ENCODE measurements at places on chromosomes 3 and 15.
A peak's percentile ranks its signal among the peaks of the same experiment; 100 is the strongest.

GRCh38 chr3:37243820-37244748, 69.7 kb upstream of the LRRFIP2 start:
- DNase-seq: peak; percentile 86

DNA sequence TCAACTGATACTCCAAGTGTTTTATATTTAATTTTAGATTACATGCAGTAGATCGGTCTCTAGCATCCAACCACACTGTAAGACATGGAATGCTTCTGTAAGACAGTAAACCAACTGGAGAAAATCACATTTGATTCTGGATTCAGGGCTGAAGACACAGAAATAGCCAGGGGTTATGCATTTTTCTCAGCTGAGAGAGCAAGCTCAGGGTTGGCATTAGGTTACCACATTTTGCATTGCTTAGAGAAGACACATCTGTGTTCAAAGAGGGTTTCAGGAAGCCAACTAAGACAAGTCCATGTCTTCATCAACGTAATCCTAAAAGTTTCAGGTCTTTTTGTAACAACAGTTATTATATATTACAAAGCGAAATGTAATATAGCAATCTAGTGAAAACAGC, 27.7 kb upstream of the UNC13C start:
- no peak for DNase-seq

DNA sequence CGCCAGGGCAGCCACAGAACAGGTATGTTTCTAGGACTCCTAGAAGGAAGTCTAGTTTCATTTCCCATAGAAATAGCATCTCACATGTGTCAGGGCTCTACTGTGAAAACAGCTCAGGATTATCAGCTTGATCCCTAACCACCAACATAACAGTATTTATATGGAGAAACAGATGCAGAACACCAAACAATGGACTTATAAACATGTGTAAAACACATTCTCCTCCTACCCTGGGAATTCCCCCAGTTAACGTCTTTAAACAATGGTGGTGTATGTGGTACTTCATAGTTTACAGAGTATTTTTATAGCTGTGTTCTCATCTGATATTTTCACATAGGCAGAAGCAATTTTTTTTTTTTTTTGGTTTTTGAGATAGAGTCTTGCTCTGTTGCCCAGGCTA, 9.7 kb downstream of the TNFSF10 start:
- no peak for DNase-seq

GRCh38 chr15:68502398-68502901, 70.5 kb upstream of the ITGA11 start:
- no peak for DNase-seq

DNA sequence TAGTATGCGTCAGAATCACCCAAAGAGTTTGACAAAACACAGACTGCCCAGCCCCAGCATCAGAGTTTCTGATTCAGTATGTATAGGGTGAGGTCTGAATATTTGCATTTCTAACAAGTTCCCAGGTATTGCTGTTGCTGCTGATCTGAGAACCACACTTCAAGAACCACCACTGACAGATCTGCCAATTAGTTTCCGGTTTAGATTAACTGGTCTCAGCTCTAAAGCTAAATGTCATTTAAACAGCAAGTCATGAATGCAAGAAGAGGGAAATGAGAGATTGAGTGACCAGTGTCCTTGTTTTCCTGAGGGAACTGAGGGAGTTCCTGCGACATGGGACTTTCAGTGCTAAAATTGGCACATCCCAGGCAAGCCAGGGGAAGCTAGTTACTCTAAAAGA, 305.0 kb downstream of the ZNF385D start:
- DNase-seq: no peak

DNA sequence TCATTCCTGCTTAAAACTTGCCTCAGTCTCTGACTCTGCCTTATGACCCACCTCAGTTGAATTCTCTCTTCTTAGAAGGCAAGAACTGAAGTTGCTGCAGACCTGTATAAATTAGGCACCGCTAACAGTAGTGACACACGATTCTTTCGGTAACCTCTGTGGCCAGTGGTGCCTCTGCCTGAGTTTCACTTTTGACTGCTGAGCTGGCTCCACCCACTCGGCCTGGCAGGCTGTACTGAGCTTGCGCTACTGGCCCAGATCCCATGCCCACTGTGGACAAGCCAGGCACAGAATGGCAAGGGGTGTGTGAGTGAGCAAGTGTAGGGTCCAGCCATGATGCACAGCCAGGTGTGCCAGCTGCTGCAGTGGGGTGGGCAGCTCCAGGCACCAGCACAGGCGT, 19.1 kb upstream of the EIF1B start:
- DNase-seq: no peak

DNA sequence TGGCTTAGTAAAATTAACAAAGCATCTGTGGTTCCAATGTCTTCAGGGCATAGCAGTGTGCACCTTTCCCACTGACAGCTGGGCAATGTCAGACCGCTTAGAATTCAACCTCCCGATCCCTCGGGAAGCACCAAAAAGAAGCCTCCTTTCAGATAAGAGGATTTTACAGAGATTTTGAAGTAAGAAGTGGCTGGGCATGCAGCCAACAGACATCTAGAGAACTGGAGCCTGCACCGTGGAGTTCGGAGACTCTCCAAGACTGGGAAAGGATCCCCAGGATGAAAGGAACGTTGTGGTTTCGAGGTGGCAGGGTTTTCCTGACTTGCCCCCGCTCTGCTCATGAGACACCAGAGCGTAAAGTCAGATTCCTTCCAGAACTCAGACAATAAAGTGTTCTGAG, 5.3 kb downstream of the FAM174B start:
- DNase-seq: no peak

DNA sequence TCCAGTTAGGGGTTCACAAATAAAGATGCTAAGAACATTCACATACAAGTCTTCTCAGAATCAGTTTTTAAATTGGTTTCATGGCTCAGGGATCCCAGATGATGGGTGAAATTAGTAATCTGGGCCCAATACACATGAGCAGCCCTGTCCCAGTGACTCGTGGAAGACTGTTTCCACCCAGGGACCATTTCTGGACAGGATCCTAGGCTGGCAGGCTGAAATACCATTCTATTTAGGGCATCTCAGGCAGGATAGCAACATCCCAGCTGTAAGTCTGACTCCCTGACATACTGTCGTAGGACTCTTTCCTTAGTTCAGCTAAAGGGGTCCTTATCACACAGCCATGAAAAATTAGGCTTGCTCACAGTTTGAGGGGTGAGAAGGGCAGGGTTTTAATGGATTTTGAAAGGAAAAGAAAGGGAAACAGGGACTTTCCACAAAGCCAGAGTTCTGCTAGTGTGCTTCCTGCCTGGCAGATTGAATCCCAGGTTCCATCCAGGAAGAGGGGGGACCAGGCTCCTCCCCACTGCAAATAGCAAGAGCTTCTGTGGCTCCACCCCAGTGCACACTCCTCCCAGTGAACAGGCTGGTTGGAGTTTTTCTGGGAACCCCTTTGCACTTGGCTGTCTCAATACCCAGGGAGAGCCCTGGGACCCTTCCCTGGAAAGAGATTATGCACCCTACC, 41.3 kb upstream of the LYZL4 start:
- no peak for DNase-seq

DNA sequence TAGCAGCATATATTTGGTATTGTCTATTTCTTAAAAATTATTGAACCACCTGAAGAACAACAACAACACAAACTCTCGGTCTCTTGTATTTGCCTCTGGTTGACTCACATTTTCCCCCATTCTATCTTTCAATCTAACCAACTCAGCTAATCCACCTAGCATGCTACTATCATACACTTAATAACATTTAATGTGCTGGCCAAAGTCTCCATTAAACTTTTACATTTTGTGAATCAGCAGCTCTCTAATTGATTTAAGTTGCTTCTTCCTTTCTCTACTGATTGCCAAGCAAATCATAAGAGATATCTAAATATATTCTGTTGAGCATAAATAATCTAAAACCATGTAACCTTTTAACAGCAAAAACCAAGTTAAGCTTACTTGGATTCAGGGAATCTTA, 631.7 kb downstream of the IGSF11 start:
- DNase-seq: no peak

GRCh38 chr3:120418866-120419490, 31.8 kb downstream of the FSTL1 start:
- no peak for DNase-seq

DNA sequence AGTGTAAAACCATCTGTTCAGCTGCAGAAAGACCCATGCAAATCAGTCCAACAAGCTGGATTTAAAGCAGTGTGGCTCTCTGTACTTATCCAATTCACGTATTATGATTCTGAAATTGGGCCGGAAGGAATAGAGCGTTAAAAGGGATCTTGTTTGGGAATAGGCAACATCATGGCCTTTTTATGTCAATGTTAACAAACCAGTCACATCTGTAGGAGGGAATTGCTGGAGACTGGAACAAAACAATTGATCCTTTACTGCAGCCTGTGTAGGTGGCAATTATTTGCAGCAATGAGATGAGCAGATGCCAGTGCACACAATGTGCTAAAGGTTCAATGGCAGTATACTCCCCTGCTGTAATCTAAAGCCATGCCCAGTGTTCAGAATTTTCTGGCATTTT, 887.4 kb upstream of the ROBO1 start:
- DNase-seq: no peak

GRCh38 chr3:56458496-56459103, 9.7 kb downstream of the ERC2 start:
- DNase-seq: no peak

- no peak for DNase-seq
Measured at GRCh38 chr3:188156056-188156455, 2.1 kb downstream of the LPP start.

DNA sequence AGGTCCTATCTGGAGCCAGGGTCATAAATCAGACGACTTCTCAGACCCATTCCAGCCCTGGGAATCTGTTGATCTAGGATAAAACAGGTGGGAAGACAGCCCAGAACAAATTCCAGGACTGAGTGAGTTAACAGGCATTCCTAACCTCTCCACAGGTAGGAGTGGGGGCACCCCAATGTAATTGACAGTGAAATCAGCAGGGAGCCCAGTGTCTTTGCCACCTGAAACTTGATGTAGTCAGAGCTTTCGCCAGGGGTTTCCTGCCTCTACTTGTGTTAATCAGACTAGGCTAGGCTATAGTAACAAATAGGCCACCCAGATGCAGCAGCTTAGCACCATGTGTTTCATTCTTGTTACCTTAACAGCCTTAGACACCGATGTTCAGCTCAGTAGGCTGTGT, 2.7 kb upstream of the HEG1 start:
- DNase-seq: no peak

- DNase-seq: no peak
Measured at GRCh38 chr3:126684218-126684751, 19.8 kb upstream of the CHCHD6 start.

- peak; percentile 96 for DNase-seq
Measured at GRCh38 chr3:64224826-64225610, at the start of gene PRICKLE2. Gene PRICKLE2 (minus strand): TSS chr3:64225466. CDS start chr3:64198927, 26,539 bp downstream.
